HuH-7.5 (cell line): ENCODE measurements at places on chromosomes 2 and 18.

- no peak for DNase-seq
Measured at GRCh38 chr2:205688417-205689200, 6.3 kb downstream of the NRP2 start.

DNA sequence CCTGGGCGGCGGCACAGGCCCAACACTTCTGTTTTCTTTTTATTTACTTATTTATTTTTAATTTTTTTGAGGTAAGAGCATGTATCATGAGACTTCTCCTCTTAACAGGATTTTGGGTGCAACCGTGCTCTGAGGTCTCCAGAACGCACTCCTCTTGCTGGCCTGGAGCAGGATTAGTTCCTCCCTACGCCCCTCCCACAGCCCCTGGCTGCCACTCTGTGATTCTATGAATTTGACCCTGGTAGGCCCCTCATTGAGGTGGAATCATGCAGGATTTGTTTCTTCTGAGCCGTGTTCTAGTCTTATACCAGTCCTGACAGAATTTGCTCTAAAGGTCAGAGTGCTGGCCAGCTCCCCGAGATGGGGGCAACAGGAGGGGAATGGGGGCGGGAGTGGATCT lies 106.5 kb upstream of the HS6ST1 start:
- no peak for DNase-seq

GRCh38 chr2:121884078-121884477 lies 128.6 kb downstream of the TSN start:
- no peak for DNase-seq

GRCh38 chr18:59661891-59662701 lies 35.1 kb downstream of the CCBE1 start:
- no peak for DNase-seq

DNA sequence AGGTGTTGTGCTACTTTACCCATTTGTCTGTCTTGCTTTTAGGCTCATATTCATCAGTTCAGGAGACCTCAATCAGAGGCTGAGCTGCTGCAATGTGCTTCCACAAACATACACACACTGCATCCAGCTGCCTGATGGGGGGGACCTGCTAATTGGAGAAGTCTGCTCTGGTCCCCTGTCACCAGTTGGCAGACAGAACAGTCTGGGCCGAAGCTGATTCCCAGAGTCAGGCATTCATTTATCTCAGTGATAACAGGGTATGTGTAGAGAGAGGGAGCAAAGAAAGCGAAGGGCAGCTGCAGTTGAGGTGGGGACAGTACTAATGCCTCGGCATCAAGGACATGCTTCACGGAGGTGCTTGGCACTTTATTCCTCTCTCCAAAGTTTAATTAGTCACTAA lies 584.3 kb upstream of the PIK3C3 start:
- no peak for DNase-seq

DNA sequence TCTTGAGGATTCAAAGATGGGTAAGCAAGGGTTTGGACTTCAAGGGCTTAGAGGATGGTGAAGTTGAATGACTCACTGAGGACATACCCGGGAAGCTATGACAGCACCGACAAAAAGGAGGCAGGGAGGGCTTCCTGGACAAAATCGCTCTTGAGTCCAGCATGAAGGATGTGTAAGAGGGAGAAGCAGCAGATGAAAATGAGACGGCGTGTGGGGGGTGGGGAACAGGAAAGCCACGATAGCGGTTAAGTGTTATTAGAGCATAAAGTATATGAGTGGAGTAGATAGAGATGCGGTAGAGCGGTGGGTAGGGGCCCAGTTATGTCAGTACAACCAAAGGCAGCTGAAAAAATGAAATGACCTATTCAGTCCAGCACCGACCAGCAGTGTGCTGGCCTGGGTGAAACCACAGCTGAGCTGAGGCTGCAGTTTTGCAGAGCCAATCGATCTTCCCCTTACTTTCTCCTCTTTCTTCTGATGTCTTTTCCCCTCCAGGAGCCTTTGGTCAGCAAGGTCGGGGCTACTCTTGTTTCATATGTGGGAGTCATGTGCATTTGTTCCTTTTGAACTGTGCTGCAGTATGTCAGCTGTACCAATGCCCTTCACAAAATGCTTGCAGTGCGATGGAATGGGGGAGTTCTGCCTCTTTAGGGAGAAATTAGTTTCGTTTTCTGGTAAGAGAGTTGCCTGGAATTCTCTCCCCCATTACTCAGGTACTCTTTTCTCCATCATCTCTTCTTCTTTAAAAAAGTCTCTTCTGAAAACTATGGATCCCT lies 2.0 kb upstream of the THUMPD2 start:
- DNase-seq = no peak

DNA sequence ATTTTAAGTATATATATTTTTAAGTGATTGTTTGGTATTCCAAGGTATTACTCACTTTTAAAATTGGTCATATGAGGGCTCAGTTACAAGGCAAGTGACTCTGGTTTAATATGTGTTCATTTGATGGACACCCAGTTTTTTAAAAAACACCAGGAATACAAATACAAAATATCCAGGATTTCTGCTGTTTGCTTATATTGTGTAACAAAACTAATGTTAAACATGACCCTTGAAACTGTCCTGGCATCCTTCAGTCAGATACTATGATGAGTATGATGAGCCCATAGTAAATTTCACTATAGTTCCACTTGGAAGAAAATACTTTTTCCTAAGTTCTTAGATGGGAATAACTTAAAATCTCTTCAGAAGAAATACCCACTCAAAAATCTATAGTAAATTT lies 11.4 kb upstream of the ONECUT2 start:
- no peak for DNase-seq

DNA sequence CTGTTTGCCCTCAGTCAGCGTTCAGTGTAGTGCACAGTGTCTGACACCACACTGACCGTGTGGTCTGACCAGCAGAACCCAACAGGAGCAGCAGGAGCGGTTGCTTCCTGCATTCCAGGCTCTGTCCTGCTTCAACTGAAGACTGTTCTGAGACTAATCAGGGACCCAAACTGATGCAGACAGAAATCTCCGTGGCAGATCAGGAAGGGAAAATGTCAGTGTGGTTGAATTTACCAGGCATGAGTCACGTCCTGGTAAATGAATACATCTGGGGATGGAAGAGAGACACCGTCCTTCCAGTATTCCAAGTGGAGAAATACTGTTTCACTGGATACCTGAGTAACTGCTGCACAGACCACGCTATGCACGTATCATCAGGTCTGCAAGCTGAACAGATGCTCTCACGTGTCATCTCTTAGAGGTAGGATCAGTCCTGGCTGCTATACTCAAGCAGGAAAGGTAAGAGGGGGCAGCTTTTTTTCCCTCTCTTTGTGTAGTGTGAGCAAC lies 223.6 kb upstream of the EPAS1 start:
- DNase-seq = no peak

GRCh38 chr2:67974559-67975430 lies 88.0 kb downstream of the C1D start:
- no peak for DNase-seq
